ENCODE measurements at places on chromosomes 16 and 17.

DNA sequence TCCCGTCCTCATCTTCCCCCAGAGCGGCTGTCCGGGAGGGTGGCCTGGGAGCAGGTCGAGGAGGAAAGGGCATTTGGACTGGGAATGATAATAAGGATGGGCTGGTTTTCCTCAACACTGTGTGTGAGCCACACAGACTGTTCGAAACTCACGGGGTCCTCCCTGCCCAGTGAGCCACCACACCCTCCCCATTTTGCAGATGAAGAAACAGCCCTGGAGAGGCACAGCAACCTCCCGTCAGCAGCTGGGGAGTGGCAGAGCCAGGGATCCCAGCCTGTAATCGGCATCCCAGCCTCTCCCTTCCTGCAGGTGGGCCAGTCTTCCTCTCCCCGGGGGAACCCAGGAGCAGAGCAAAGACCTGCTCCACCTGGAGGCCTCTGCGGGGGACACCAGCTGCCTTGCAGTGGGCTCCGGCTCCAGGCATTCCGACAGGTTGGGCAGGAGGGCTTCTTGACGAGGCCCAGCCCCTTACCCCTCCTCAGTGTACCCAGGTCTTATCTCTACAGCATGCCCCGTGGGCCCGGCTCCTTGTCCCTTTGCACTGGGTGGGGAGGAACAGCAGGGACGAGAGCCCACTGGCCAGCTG lies 23.8 kb downstream of the ENGASE start:
- DNase-seq, result no peak

GRCh38 chr17:36503456-36504155 lies 17.1 kb downstream of the ZNHIT3 start:
- no peak for DNase-seq

GRCh38 chr16:24978370-24978914 lies 36.7 kb downstream of the ARHGAP17 start:
- no peak for DNase-seq

DNA sequence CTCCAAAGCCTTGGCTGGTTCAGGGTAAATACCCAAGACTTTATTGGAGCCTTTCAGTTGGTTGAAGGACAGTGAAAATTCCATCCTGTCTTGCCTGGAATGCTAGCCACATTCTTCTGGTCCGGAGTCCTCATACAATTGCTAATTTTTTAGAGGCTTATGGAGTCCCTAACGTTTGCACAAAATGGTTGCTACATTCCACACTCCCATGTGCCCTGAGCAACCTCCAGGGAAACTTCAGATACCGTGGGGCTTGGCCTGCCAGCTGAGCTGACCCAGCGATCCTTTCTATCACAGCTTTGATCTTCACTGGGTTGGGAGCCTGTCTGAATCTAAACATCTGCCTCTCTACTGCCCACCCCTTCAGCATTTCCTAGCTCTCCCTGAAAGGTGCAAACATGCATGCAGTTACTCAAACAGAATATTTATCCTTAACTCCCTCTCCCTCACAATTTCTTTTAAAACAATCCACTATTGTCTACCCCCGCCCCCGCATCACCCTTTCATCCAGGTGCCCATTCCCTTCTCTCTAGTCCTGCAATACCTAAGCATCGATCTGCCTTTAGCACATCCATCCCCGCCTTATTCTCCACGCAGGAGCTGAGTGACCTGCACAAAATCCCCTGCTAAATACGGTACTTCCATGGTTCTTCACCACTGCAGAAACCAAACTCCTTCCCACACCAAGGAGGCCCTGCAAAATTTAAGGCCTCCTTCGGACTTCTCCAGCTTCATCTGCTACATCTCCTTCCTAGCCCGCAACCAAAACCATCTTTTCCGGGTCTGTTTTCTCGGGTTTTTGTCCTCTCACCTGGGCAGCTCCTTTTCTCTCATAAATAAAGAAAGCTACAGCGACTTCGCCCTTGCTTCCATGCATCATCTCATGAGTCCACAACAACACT lies 810 bp upstream of the GAN start:
- DNase-seq, result no peak

- no peak for DNase-seq
These were observed 148.9 kb upstream of the COX10 start for GRCh38 chr17:13920413-13920812.

DNA sequence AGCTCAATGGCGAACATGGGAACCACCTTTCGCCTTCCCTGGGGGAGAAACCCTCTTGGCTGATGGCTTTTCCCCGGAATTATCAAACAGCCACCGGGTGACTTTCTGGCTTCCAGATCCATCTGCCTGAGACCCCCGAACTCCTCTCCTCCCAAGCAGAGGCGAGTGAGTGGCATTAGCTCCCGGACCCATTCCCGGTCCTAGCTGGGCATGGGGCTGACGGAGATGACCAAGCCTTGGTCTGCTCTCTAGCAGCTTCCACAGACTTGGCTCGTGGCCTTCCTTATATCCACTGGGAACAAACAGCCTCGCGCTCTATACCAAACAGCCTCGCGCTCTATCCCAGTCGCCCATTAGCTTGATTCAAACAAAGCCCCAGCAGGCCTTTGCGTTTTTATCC lies 62.4 kb downstream of the CCDC182 start:
- no peak for DNase-seq

DNA sequence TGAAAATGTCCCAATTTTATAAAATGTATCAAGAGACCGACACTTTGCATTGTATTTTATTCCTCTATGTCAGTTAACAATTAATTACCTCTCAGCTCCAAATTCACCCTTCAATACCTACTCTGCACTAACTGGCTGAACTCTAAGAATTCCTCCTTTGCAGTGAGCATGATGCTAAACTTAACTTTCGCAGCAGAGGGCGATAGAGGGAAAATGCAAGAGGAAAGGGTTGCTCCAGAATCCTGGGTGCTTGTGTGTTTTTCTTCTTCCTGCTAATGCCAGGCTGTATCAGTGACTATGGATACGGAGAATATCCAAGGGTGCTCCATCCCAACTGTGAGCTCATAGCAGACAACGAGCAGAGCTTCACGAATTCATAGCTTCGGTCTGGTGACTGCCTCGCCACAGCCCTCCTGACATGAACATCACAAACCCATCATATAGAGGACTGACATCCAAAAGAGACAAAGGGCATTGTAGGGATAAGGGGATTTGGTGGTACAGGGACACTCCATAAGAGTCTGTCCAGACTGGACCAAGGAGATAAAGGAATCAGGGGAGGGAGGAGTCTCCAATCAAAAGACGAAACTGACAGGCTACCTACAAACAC lies 172.9 kb downstream of the STX8 start:
- DNase-seq, result no peak

DNA sequence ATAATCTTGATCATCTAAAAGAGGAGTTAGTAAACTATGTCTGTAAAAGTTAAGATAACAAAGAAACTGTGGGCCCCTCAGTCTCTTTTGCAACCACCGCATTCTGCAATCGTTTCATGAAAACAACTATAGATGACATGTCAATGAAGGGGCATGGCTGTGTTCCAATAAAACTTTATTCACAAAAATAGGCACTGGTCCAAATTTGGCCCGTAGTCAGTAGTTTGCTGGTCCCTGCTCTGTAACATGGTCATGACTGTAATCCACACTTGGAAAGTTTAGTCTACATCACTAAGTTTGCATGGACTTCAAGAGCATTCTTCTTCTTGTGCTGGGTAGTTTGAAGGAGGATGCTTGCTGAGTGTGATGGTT lies 299.3 kb upstream of the PSMD7 start:
- no peak for DNase-seq
